NCI-H1092 (cell line): ENCODE measurements at places on chromosomes 6 and 20.

GRCh38 chr6:123224077-123224476 is 228.0 kb downstream of the CLVS2 start:
- no peak for DNase-seq

- DNase-seq = no peak
These were observed 9.3 kb downstream of the CARMIL1 start for GRCh38 chr6:25288518-25288917.

GRCh38 chr20:57499676-57500075 is 25.3 kb downstream of the CTCFL start:
- DNase-seq = no peak

DNA sequence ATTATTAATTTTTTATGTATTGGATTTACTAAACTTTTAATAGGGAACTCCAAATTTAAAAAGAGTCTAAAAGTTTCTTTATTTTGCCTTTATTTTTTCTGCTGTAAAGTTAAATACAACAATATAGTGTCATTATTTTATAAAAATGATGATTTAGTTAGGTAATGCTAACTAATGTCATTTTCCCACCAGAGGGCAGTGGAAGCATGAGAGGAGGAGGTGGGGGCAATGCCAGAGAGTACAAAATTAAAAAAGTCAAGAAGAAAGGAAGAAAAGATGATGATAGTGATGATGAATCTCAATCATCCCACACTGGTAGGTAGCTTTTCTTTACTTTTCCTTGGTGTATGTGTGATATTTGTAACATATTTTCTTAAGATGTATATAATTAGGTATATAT is 20.2 kb upstream of the FHL5 start:
- DNase-seq = no peak

GRCh38 chr6:53041356-53041755 is 23.8 kb upstream of the FBXO9 start:
- DNase-seq = no peak

DNA sequence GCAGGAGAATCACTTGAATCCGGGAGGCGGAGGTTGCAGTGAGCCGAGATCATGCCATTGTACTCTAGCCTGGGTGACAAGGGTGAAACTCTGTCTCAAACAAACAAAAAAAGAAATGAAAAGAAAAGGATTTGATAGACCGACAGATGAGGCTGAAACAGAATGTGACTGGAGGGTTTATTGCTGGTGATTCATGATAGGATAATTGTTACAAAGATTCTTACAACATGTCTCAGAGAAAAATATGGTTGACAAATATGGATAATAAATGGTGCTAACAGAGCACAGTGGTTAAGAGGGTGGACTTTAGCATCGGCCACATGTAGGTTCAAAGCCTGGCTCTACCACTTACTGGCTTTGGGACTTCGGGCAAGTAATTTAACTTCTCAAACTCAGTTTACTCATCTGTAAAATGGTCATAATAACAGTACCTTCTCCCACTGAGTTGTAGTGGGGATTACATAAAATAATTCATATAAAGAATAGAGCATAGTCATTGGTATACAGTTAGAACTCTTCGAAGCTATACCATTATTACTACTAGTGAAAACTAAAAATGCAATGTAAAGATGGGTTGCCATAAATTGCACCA is 131.9 kb downstream of the MAP3K7 start:
- no peak for DNase-seq

DNA sequence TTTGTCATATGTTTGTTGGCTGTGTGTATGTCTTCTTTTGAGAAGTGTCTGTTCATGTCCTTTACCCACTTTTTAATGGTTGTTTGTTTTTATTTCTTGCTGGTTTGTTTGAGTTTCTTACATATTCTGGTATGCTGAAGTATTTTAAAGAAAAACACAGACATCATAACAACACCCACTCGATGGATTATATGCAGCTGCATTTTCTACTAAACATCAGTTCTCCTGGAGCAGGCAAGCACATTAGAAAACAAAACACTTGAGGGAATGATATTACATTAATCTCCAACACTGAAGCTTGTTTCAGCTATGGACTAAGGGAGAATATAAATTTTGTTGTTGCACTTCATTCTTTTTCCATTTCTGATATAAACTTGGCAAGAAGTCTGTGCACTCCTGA is 42.5 kb upstream of the RFPL4B start:
- no peak for DNase-seq

DNA sequence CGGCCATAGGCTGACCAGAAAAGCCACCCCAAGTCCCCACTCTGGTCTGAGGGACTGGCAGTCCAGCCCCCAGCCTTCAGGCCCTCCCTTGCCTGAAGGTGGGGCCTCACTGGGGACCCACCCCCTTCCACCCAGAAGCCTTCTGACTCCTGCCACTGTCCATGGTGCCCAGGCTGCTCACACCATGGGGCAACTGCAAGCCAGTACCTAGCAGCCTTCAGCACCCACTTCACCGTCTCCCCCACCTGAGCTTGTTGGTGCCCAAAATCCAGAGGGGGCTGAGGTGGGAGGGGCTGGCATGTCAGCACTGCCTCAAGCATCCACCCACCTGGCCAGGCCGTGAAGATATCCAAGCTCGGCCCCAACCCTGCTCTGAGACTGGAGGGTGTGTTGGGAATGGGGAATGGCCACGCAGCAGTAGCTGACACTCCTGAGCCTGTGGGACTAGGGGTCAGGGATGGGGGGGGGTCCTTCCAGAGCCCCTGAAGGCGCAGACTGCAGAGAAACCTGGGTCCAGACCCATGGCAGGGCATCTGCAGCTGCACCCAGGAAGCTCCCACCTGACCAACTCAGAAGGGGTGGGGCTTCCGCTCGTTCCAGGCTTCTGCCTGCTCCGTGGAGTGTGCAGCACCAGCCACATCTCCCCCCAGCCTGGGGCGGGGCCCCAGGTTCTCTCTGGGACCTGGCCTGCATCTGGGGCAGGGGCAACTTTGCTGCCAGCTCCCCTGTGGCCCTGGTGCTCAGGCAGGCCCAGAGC is 942.1 kb upstream of the EPHA7 start:
- DNase-seq = no peak

DNA sequence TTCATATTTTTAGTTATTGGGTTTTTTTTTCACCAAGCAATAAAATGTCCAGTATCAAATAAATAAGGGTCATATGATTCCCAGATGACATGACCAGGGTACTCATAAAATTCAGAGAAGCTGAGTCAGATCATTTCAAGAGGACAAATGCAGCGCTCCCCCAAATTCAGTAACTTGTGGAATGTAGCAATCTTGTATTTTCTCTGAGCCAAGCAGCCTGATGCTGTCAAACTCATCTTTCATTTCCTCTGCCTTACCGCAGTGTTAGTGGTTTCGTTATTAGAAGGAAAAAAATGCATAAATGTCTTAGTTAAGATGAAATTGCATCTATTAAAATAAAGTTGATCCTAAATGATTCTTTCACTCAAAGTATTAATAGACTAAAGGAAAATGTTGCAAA is 57.8 kb upstream of the EDN1 start:
- no peak for DNase-seq

GRCh38 chr6:398065-398464 is 6.5 kb downstream of the IRF4 start:
- no peak for DNase-seq

- no peak for DNase-seq
These were observed 1.5 kb upstream of the SLA2 start for GRCh38 chr20:36647196-36648121.

- DNase-seq = no peak
These were observed 1.6 kb upstream of the HS3ST5 start for GRCh38 chr6:114344246-114344970.

DNA sequence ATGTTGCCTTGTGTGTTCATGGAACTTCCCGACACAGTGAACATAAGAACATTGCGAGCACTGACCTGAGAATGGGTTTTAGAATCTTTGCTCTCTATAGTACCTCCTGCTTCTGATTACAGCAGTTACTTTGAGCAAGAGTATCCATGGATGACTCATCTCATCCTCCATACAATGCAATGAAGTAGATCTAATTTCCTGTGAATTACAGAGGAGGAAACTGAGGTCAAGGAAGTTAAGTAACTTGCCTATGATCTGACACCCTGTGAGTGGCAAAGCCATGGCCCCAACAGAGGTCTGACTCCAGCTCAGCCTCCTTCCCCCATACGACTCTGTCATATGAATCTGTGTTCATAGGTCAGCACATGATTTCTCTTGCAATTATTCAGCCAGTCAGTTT is 518.1 kb downstream of the TFAP2A start:
- DNase-seq = no peak

GRCh38 chr6:27505209-27506027 is 32.5 kb upstream of the ZNF184 start:
- DNase-seq = no peak

- no peak for DNase-seq
These were observed 12.0 kb downstream of the STMN3 start for GRCh38 chr20:63641146-63641791.

DNA sequence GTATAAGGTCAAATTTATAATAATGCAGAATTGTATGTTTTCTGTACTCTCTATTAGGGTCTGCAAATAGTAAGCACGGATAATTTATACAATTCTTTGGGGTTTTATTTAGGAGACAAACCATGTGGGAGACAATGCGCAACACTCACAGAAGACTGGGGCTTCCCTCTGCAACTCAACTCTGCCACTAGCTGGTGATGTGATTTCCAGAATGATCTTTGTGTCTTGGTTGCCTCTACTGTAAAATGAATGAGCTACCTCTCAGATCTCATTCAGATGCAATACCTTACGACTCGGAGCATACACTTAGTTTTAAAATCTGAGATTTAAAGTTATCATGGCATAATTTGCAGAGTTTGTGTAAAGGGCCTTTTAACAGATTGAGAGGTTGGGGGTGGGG is 6.4 kb downstream of the MAN1A1 start:
- no peak for DNase-seq

DNA sequence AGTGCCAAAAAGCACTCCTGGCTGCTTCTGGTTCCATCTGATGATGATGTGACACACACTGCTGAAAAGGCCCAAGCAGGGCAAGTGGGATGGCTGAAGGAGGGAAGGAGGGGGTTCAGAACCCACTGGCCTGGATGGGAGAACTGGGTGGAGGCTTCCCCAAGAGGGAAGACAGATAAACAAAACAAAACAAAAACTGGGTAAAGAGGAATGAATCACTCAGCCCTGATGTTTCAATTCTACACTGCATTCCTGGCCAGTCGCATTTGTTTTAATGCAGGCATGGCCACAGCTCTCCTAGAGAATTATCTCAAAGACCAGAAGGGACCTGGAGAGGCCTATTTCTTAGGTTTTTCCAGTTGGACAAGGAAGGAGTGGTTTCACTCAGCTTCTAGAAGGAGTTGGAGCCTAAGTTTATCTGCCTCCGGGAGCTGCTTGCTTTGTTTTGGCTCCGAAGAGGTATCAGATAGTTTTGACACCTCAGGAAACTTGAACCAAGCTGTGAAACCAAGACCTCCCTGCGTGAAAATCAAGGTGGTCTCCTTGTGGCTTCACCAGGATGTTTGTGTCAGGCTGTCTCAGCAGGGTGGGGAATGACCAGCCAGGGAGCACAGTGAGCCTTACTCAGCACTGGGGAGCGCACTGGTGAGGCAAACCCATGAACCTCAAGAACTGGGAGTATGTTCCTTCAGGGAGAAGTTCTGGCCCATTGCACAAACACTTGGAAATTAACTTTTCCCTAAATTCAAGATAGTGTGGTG is 16.1 kb downstream of the TTPAL start:
- no peak for DNase-seq

- DNase-seq = no peak
These were observed 9.9 kb upstream of the SLC17A3 start for GRCh38 chr6:25883991-25884390.

GRCh38 chr6:14880052-14880451 is 365.8 kb upstream of the JARID2 start:
- DNase-seq = no peak

- no peak for DNase-seq
These were observed 32.8 kb upstream of the SIRPB2 start for GRCh38 chr20:1524004-1524403.

- DNase-seq = no peak
These were observed 2.8 kb downstream of the AFDN start for GRCh38 chr6:167829513-167829912.

- no peak for DNase-seq
These were observed 195.0 kb downstream of the SYNDIG1 start for GRCh38 chr20:24664266-24664986.

DNA sequence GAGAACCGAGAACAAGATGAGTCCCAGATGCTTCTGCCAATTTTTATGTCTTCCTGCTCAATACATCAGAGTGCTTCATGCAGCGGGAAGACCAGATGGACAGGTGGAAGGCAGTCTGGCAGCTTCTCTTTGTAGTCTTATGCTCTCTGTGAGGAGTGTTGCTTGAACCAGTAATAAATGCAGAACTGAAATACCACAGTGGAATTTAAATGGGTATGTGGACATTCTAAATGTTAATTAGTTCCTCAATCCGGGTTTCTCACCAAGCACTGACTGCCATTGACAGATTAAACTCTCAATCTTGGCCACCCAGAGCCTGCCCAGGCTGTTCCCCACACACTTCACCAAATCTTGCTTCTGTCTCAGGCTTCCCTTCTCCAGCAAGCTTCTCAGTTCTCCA is 695.5 kb upstream of the CHD6 start:
- no peak for DNase-seq

DNA sequence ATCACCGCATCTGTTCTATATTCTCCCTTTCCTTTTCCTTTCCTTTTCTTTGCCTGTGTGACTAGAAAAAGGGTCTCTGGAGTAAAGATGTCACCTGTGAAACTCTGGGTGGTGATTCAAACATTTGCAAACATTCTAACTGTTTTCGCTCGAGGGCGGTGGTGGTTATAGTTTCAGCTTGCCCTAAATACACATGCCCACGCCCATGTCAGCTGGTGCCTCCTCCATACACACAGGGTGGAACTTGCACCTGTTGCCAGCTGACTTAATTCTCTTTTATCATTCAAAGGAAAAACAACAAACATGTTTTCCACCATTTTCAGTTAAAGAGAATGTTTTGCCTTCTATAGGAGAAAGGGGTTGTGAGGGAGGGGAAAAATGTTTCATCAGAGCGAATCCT is 381.9 kb upstream of the ARID1B start:
- DNase-seq = no peak

GRCh38 chr6:163252061-163252591 is 162.4 kb upstream of the QKI start:
- DNase-seq = no peak

GRCh38 chr20:4299773-4300172 is 284.4 kb upstream of the RNF24 start:
- no peak for DNase-seq

DNA sequence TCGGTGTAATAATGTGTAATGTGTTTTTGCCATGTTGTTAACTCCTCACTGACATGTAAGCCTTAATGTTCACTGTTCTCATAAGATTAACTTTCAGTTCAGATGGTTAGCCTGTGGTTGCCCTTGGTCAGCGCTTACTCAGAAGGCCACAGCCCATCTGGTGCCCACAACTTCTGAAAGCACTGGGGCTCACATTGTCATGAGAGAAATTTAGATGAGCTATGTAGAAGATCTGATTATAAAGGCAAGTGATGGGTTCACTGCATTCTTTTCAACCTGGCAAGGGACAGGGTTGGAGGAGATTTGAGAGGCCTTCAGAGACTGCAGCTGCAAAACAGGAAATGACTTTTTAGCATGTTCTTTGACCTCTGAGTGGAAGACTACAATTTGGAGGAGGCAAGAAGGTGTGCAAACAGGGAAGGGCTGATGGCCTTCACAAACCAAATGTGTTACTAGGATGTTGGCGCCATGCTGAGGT is 242.3 kb upstream of the SUPT3H start:
- no peak for DNase-seq

GRCh38 chr6:112153926-112154607 is 66.7 kb downstream of the FAM229B start:
- no peak for DNase-seq
